T-helper 2 cell (primary cell): ENCODE measurements at places on chromosomes 3 and 15.

GRCh38 chr3:161879470-161879869 lies 382.9 kb downstream of the OTOL1 start:
- no peak for DNase-seq

DNA sequence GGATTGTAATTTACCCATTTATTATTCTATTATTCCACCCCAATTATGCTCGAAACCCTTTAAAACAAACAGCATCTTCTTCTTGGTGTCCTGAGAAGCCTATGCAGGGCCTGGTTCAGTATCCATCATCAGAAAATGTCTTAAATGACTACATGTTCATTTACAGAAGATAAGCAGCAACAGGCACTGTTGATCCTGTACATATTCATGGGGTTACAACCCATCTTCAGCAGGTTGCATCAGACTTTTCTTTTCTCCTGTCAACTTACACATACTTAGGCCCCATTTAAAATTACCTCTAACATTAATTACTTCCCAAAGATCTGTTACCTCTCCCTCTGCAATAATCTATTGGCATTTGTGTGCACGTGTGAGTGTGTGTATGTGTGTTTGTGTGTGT lies 18.9 kb downstream of the TUSC7 start:
- no peak for DNase-seq

DNA sequence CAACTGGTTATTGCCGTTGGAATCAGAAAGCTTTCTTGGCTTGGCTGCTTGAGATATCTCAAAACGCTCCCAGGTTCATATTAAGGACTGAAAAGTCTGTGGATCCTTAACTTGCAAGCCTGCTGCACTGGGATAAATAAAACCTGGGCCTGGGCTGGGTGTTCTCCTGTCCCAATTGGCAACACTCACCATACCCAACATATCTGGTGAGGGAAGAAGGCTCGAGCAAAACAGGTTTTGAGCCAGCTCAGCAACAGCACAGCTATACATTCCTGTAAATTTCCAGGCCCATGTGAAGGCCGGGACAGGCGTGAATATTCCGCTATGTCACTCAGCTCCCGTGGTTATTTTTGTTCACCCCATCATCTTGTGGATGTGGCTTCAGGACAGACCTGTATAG lies 169.0 kb upstream of the BCL6 start:
- DNase-seq = no peak

DNA sequence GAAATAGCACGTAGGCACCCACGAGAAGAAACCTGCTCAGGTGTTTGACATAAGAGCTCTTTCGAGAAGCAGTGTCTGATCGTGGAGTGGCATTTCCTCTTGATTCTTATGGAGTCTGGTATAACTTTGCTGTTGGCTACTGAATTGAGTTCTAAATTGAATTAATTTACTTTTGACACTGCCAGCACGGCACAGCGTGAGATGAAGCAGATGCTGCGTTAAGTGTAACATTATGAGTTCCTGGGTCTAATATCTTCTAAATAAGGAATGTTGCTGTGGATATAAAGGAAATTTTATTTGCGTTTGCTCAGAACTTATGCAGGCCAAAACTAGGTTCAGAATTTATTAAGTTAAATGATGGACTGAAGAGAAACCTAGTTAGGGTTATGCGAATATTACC lies 919.9 kb downstream of the TUSC7 start:
- no peak for DNase-seq

DNA sequence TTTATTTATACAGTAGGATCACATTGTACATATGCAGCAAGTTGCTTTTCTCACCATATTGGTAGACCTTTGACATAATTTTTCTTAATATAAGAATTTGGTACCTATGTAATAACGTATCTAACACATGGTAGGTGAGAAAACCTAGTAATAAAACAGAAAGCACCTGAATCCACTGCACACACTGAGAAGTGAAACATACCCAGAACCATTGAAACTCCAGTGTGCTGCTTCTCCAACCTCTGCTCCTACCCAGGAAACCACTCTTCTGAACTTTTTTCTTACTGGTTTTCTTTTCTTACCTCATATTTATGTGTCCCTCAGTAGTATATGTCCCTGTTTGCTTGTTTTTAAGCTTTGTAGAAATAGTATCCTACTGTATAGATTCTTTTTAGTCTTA lies 293.0 kb downstream of the UBE2E2 start:
- no peak for DNase-seq

DNA sequence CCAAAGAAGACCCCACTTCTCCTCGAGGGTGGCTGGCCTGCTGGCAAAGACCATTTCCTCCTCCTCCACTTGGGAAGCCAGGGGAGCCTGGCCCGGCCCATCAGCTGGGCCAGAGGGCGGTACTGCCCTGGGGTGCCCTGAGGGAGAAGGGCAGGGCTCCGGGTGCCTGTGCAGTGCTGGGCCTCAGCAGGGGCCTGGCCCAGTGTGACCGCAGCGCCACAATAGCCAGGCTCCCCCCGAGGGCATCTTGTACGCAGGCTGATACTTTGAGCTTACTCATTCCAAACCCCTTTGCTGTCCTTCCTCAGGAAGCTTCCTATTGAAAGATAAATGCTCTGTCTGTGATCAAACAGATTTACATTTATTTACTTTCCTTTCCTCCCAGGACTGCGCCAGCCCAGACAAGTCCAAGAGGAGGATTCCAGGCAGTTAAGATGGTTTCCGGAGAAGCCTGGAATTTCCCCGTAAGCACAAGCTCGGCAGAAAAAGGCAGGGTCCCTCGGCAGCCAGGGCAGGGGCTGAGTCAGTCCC lies 240.1 kb downstream of the XXYLT1 start:
- no peak for DNase-seq

DNA sequence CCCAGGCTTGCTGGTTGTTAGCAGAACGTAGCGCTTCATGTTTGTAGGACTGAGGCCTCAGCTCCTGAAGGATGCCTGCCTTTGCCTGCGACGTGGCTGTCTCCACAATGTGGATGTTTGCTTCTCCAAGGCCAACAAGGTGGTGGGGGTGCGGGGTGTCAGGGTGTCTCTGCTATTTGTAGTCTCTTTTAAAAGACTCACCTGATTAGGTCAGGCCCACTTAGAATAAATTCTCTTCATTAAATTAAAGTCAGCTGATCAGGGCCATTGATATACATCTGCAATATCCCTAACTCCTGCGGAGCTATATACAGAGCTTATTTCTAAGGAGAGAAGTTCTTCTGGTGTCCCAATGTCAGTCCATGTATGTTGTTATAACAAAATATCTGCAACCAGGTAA lies 44.8 kb downstream of the PTPRG start:
- no peak for DNase-seq

- no peak for DNase-seq
Measured at GRCh38 chr3:29581311-29581710, 300.4 kb downstream of the RBMS3 start.

- DNase-seq = no peak
Measured at GRCh38 chr3:14019459-14019858, 105.2 kb downstream of the CHCHD4 start.

DNA sequence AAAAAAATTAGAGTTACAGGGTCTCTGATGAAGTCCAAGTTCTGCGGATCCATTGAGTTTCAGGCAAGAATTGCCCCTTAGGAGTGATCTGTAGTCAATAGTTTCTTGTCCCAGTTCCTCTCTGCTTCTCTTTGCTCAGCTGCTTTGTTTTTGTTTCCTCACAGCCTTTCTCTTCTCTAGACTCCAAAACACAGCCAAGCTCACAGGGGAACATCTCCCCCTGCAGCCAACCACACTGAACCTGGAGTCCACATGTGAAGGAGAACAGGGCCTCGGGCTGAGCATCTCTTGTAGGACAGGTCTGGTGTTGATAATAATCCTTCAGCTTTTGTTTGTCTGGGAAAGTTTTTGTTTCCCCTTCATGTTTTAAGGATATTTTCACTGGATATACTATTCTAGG lies 202.6 kb upstream of the ATP10A start:
- DNase-seq = no peak

DNA sequence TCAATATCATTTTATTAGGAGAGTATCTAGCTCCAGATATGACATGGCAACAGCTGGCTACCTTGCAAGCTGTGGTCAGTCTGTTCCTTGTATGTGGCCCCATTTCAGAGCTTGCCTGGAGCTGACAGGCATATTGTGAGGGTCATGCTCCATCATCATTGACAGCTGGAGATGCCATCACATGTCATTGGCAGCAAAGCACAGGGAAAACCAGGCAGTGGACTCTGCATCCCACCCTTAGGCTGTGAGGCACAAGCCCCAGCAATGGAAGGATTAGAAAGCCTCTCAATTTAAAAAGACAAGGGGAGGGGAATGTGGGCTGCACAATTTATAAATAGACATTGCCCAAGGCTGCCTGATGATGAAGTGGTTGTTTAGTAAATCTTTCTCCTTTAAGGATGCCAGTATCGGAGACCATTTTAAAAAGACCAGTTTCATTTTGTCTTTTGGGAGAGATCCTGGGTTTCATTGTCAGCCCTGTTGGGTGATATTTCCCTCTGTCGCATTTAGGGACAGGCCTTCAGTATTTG lies 27.9 kb downstream of the LNP1 start:
- no peak for DNase-seq

DNA sequence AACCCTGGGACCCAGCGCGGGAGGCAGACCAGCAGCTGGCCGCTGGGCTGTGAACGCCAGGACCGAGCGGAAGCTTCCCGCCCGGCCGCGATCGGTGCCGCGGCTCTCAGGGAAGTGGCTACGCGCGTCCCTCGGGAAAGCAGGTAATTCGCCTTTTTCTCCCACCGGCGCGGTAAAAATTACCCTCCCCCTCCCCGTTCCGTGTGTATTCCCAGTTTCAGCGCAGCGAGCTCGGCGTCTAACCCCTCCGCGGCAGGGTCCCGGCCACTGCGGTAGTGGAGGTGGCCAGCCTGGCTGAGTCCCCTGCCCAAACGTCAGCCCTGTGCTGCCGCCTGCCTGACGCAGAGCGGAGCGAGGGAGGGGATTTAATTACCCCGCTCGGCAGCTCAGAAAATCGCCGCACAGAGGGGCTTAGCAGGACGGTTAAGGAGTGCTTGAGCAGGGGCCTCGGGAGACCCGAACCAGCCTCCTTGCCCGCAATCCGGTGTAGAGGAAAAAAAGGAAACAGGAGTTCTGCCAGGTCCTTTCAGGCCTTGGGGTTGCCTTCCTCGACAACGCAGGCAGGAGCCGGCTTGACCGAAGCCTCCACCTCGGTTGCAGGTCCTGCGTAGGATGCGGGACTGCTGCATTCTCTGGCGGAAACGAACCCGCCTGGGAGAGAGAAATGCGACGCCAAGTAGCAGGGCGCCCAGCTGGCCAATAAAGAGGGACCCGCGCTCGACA lies 2.9 kb downstream of the GATA2 start:
- no peak for DNase-seq

- no peak for DNase-seq
Measured at GRCh38 chr3:19103510-19103909, 44.8 kb upstream of the KCNH8 start.

DNA sequence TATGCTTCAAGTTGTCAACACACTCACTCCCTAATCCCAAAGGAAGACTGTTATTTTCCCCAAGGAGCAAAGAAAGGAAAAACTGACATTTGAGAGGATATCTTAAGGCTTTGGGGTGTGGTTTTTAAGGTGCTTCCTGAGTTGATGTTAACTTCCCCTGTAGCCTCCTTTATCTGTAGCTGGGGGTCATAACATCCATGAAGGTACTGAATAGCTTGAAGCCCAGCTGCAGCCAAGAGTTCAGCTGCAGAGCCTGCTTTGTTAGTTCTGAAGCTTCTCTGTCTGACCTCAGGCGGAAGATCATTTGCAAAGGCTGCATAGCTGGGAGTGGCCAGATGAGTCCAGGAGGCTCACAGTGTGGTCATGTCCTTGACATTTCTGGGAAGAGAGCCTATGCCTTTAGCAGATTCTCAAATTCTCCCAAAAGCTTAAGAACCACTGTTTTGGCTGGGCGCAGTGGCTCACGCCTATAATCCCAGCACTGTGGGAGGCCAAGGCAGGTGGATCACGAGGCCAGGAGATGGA lies 165.4 kb downstream of the SV2B start:
- no peak for DNase-seq
